BJ (cell line): ENCODE measurements at places on chromosomes 1 and 21. TPM values are rescaled to one million over a fixed set of nuclear protein-coding genes. Genes with fewer than 3 reads are reported as not detected.
A peak's percentile ranks its signal among the peaks of the same experiment; 100 is the strongest.

Gene PLXNA2
- 1.9 and 2.7 TPM in 2 replicates for polyA plus RNA-seq

DNA sequence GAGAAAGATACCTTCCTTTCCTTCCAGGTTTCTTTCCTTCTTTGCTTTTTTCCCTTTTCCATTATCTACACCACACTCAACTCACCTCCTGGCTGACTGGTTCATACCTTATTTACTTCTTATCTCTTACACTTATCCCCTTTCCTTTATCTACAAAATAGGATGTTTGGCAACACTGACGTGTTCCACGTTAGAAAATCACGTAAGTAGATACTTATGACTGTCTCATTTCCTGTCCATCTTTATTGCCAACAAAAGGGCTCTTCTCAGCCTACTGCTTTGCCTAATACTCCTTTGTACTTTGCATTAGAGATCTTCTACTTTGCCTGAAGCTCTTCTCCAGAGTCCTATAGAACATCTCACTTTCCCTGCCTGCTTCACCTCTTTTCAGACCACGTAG is 25.1 kb downstream of the SYNJ1 start:
- no peak for DNase-seq

GRCh38 chr1:195574511-195574910 is 1033.7 kb downstream of the KCNT2 start:
- no peak for DNase-seq

DNA sequence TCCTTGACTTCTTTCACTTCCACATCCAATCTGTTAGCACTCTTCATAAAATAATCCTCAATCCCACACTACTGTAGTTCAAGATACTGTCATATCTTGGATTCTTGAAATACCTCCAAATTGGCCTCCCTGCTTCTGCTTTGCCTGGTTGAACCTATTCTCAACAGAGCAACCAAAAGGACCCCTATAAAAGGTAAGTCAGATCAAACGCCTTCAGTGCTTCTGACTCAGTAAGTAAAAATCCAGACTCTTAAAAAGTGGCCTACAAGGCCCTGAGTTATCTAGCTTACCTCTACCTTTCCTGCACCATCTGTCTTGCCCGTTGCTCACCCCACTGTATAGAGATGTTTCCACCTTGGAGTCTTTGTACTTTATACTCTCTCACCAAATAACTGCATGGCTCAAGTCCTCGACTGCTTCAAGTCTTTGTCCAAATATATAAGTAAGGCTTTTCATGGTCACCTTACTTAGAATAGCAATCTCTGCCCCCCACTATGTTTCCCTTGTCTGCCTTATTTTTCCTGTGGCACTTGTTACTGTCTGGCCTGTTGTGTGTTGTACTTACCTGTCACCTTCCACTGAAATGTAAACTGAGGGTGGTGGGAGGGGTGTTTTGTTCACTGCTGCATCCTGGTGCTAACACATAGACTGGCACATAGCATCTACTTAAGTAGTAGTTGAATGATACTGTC is 5.1 kb upstream of the PIGV start:
- DNase-seq, result no peak

DNA sequence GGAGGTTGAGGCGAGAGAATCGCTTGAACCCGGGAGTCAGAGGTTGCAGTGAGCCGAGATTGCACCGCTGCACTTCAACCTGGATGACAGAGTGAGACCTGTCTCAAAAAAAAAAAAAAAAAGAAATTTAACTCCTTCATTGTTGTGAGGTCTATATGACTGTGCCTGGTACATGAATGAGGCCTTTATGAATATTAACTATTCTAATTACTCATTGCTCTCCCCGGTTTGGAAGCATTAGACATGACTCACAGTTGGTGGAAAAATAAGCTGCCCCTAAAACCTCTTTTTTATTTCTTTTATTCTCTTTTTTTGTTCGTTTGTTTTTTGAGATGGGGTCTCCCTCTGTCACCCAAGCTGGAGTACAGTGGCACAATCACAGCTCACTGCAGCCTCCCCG is 3.3 kb downstream of the NPPB start:
- no peak for DNase-seq

Gene RPS6KC1
- polyA plus RNA-seq, result 6.7 and 14.7 TPM in 2 replicates

Gene KCNE2
- not detected in 2 replicates for polyA plus RNA-seq

GRCh38 chr1:149936992-149937705 is 470 bp upstream of the MTMR11 start:
- DNase-seq, result no peak

- DNase-seq, result no peak
Measured at GRCh38 chr1:228387321-228387720, 19.3 kb downstream of the TRIM11 start.

Gene ACKR1
- not detected in 2 replicates for polyA plus RNA-seq

GRCh38 chr1:11967028-11967547 is 13.2 kb upstream of the MFN2 start:
- no peak for DNase-seq

GRCh38 chr1:101030881-101031280 is 5.3 kb upstream of the DPH5 start:
- DNase-seq, result no peak

DNA sequence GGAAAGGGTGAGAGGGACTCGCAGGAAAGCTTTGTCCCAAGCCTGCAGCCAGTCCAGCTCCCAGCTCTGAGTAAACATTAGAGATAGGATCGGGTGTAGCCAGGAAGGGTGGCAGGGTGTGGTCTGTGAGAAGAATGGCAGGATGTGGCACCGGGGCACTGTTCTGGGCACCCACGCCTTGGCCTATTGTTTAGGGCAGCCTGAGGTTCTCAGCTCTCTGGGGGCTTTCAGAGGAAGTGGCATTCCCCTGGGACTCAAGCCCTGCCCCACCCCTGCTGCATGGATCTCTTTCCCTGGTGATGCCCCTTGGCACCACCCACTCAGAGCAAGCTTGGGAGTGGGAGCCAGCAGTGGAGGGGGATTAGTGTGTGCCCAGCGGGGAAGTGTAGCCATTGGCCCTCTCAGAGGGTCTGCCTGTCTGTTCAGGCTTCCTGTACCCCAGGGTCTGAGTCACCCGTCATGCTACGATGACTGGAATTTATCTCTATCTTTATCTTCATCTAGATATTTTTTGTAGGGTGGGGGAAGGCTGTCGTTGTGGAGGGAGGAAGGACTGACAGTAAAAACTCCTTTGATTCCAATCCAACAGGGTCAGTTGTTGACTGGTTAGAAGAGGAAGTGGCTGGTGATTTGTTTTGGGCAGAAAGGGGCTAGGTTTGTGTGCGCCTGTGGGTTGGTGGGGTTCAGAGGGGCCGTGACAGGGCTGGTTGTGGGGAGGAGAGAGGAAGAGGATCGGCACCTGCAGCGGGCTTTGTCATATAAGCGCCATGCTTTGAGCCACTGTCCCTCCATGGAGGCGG is 31.6 kb downstream of the SOX13 start:
- DNase-seq, result no peak

- no peak for DNase-seq
Measured at GRCh38 chr1:219900201-219900600, 28.2 kb downstream of the SLC30A10 start.

Gene DONSON
- polyA plus RNA-seq, result 12.7 and 19.4 TPM in 2 replicates

DNA sequence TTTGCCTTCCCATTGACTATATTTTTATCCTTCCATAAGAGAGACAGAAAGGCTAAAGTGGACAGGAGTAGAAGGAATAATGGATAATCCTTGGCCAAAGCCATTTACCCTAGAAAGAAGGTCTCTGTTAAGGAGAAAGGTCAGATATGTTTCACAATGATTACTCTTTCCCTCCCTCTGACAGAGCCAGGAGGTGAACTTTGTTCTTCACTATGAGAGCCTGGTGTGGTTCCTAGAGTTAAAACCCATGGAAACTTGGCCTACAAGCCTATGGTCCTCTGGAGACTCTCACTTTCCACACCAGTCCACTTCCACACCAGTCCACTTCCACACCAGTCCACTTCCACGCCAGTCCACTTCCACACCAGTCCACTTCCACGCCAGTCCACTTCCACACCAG is 479.9 kb upstream of the ZP4 start:
- DNase-seq, result no peak

Gene FCRL5
- not detected in 2 replicates for polyA plus RNA-seq

Gene VN1R5
- polyA plus RNA-seq, result not detected in 2 replicates

- DNase-seq, result no peak
Measured at GRCh38 chr1:204439621-204440375, 28.2 kb upstream of the PPP1R15B start.

Gene SELP
- polyA plus RNA-seq, result not detected in 2 replicates

DNA sequence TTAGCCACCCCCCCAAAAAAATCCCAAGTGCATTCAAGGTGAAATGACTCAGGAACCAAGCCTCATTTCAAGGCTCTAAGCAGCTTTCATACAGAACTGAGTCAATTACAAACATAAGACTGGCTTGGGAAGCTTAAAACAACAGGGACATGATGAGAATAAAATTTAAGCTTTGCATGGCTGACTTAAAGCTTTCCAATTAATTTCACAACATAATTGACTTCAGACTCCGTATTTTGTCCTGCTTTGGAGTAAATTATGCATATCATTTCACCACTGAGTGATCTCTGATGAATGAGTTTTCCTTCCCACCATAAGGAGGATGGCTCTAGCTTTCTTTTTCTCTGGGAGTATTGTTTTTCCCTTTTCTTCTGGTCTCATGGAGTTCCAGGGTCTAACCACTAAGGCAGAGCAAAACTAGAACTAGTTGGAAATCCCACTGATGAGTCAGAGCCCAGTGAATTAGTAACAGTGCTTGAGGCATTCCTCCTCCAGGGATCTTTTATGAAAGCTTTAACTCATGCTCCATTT is 72.8 kb downstream of the XCL2 start:
- DNase-seq, result peak; percentile 86

DNA sequence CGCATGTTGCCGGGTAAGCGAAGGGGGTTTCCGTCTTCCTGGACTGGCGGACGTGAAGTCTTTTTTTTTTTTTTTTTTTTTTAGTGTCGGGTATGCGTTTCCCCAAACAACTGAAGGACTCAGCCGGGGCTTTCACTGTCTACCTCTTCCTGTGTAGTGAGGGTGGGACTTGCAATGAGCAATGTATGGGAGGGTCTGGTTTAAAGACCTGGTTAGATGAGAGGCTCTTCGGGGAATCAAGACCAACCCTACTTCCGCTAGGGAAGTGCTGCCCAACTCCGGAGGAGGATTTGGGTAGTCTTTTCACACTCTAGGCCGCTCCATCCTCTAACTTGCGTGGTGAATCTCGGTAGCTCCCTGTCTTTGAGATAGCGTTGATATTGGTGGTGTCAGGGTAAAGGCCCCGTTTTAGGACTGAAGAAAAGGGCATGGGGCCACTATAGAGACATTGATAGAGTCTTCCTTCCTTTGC is 754 bp downstream of the PRRC2C start:
- DNase-seq, result peak; percentile 18

- no peak for DNase-seq
Measured at GRCh38 chr1:35726450-35727433, 8.1 kb upstream of the C1orf216 start.

Gene FAM72C
- polyA plus RNA-seq, result 0.71 and 1.8 TPM in 2 replicates

Gene PTPN14
- polyA plus RNA-seq, result 23.7 and 29.4 TPM in 2 replicates

GRCh38 chr1:159092036-159092760 is 15.6 kb upstream of the AIM2 start:
- no peak for DNase-seq
